ENCODE measurements at places on chromosomes 1 and 21. TPM values are rescaled to one million over a fixed set of nuclear protein-coding genes. Genes with fewer than 3 reads are reported as not detected.
A peak's percentile ranks its signal among the peaks of the same experiment; 100 is the strongest.

DNA sequence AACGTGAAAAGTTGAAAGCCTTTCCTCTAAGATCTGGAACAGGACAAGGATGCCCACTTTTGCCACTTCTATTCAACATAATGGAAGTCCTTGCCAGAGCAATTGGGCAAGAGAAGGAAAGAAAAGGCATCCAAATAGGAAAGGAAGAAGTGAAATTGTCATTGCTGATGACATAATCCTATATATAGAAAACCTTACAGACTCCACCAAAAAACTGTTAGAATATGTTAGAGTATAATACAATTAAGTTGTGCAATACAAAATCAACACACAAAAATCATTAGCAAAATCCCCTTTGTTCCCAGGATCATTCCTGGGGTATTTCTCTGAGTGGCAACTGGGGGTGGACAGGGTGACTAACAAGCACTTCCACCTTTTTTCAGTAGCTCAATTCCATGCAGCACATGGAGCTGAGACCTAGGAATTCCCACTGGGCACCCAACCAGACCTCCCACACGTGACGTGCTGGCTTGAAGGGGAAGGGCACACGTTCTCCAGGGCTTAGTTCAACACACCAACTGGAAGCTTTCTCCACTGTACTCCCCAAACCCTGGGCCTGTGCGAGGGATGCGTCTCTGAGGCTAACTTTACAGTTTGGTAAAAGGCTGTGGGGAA lies 9.6 kb downstream of the STUM start:
- peak; percentile 36 for DNase-seq

GRCh38 chr1:101004670-101005069 lies 20.9 kb downstream of the DPH5 start:
- peak; percentile 30 for DNase-seq

- DNase-seq = no peak
These were observed 7.9 kb downstream of the THBS3 start for GRCh38 chr1:155199792-155200191.

DNA sequence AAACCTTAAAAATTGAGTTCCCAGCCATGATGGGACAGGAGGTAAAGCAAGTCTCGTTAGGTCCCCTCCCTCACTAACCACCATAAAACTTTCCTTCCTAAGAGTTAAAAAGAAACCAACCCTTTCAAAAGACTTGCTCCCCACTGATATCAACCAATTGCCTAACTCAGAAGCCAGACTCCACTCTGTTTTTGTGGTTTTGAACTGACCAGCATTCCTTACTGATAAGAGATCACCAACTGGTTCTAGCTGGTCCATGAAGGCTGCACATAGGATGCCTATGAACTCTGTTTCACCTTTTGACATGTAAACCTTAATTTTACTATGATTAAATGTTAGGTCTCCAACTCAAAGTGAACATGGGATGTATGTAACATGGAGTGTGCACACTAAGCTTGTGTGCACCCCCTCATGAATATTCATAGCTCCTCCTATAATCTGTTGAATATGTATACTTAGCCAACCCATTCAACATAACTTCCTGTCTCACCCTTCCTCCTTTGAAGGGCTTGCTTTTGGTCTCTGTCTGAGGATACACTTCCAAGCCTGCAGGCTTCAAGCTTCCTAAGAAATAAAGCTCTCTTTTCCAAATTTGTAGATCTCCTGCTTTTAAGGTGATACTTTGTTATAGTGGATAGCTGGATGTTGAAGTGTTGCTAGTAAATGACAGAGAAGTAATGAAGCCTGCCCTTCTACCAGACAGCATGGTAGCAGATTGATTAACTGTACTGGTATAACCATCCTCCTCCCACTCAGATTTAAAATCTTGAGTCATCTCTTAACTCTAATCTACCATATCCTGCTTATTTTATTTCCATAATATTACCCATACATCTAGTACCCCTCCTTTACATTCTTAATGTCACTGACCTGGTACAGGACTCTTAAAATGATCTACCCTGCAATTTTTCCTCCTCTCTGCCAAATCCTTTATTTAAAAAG lies 95.6 kb downstream of the ZNF644 start:
- peak; percentile 72 for DNase-seq

- DNase-seq = no peak
These were observed 15.0 kb downstream of the PIK3C2B start for GRCh38 chr1:204479387-204480136.

DNA sequence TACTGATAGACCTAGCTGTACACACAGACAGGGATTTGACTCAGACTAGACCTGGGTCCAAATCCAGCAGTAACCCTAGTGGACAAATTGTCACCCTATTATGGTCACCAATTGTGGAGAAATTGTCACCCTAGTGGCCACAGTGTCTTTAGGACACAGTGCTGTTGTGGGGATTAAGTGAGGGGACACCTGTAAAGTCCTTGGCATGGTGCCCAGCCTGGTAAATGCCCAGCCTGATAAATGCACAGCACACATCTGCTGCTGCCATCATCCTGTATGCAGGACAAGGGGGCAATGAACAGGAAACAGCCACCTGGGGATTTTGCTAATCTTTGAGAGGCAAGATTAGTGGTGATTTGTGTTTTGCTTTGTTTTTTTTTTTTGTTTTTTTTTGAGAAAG lies 2.3 kb downstream of the TMEM61 start:
- DNase-seq = no peak

DNA sequence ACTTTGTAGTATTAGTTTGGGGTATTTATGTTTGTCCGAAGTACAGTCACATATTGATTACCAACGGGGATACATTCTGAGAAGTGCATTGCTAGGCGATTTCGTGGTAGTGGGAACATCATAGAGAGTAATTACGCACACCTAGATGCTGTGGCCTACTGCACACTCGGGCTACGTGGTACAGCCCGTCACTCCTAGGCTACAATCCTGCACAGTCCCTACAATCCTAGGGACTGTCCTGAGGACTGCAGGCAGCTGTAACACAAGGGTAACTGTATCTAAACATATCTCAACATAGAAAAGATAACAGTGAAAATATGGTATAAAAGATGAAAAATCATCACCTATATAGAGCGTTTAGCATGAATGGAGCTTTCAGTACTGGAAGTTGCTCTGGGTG lies 18.6 kb downstream of the EXOC8 start:
- DNase-seq = no peak

CD1E gene
- total RNA-seq = not detected

AMY1C gene
- not detected for total RNA-seq

PRKAA2 gene
- total RNA-seq = 18.8 TPM

FAM72C gene
- 1.6 TPM for total RNA-seq

C1orf115 gene
- total RNA-seq = 10.7 TPM

WNT4 gene
- 0.17 TPM for total RNA-seq

Data from renal cortical epithelial cell (primary cell).